CD8-positive, alpha-beta memory T cell (primary cell): ENCODE measurements at places on chromosomes 16 and 17.

DNA sequence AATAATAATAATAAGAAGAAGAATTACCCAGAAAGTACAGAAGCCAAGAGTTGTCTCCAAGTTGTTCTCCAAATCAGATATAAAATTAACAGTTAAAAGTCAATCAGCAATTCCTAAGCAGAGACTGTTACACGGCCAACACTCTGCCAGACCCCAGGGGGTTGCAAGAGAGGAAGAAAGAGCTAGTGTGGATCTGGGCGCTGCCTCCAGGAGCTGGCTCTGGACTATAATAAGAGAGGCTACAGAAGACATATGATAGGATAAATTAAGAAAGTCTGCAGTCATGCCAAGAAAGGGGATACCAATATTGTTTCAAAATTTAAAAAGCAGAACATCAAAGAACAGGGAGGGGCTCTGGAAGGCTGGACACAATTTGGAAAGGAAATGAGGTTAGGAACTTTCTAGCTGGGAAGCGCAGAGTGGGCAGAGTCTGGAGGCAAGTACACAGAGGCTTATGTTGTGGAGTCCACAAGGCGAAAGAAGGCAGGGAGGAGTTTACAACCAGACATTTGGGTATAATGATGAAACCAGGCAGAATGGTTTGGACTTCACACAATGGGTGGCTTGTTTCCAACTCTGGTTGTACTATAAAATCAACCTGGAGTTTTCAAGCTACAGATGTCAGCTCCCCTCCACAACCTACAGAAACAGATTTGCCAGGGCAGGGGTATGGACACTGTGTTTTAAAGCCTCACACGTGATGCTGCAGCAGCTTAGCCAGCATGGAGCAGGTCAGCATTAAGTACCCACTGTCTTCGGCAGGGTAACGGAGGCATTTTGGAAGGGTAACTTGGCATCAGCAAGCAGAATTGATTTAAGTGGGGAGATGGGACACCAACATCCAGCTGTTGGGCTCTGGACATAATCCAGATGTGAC, 49.4 kb downstream of the SLC39A11 start:
- no peak for DNase-seq

GRCh38 chr17:28702026-28702751, 9.5 kb downstream of the PROCA1 start:
- no peak for DNase-seq

DNA sequence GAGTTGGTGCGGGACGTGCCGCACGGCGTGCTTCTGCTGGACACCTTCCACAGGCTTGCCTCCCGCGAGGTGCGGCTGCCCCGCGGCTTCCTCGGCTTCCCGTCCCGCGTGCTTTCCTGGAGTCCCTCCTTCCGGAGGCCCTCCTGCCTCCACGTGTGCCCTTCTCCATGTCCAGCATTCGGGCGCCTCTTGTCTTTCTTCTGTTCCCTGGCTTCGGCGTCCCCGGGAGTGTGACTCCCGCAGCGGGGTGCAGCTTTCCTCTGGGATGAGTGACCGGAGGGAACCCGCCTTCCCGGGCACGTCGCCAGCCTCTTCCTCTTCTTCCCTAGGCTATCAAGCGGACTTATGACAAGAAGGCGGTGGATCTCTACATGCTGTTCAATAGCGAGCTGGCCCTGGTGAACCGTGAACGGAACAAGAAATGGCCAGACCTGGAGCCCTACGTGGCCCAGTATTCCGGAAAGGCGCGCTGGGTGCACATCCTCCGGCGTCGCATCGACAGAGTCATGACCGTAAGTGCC, 23.0 kb downstream of the DNAH2 start:
- no peak for DNase-seq

- no peak for DNase-seq
Measured at GRCh38 chr16:6104428-6104827, 1006.8 kb upstream of the EEF2KMT start.

DNA sequence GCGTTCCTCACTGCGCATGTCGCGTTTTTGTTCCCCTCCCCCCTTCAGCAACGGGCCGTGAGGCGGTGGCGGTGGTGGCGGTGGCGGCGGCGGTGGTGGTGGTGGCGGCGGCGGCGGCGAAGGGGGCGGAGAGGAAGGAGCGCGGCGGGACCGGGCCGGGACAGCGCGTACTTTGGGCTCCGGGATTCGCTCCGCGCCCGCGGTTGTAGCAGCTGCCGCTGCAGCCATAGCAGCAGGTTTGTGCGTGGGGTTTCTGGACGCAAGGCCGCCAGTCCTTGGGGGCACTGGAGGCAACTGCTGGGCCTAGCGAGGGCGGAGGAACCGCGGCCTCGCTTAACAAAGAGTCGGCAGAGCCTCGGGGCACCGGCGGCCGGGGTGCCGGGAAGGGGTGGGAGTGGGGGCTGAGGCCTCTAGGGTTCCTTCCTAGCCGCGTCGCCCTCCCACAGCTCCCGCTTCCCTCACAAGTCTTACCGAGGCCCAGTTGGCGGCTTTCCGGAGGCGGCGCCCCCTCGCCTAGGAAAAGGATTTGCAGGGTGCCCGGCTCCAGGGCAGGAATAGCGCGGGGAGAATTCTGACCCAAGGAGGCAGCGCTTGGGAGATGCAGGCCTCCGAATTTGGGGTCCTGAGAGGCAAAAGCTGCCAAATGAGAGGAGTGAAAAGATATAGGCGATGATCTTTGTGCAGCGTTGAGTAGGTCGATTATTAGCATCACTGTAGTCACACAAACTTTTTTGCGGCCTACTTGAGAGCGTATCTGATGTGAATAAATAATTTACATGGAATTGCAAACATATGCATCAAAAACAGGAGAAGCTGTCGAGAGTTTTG, at the start of gene DDX42:
Gene DDX42 (plus strand): TSS at position 30 of the 828 bp plus-strand sequence. CDS start 12,880 bp downstream, outside the sequence.
- no peak for DNase-seq

DNA sequence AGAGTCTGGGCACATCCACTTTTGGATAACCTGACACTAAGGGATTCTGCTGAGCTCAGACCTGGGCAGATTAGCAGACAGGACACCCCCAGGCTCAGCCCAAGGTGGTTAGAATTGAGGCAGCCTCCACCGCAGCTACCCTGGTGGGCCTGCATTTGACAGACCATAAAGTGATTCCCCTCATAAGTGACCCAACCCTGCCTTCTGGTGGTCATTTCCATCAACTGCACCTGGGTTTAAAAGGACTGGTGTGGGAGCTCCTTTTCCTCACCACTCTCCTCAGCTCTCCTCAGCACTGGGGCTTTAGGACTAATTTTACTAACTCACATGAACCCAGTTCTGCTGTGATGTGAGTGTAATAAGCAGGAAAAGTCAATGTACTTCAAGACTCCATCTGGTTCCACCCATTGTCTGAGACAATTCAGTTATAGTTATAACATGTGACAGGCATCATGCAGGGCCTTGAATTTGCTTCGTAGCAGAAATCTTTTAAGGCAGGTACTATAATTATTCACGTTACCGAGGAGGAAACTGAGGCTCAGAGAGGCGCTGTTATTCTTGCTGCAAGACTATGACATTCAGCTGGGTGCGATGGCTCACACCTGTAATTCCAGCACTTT, 42.5 kb downstream of the MYH3 start:
- no peak for DNase-seq

DNA sequence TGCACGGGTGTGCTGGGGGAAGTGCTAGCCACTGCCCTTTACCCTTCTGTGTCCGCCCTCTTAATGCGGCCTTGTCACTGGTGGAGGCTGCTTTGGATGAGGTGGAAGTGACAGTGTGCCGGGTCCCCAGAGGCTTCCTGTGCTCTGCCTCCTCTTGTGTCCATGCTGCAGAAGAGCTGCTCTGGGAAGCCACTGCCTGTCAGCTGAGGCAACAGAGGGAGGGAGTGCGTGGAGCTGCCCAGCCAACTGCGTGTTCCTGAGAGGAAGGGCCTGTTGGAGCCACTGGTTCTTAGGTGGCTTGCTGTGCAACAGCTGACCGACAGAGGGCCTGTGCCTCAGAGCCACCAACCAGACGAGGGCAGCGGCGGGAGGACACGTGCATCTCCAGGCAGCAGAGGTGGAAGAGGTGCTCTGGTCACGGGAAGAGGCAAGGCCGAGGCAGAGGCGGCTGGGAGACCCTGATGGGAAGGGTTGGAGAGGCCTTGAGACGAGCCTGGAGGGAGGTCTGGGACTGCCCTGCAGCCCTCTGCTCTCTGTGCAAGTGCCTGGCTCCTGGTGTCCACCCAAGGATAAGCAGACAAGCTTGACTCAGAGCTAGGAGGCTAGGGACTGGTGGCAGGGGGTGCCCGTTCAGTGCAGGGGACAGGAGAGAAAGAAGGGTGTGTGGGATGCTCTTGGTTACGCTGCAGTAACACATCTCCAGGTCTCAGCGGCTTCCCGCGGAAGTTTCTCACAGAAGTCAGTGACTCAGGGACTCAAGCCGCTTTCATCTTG, 25.4 kb downstream of the B9D1 start:
- DNase-seq: no peak

GRCh38 chr17:35188111-35188510, 6.1 kb downstream of the SLC35G3 start:
- DNase-seq: no peak

DNA sequence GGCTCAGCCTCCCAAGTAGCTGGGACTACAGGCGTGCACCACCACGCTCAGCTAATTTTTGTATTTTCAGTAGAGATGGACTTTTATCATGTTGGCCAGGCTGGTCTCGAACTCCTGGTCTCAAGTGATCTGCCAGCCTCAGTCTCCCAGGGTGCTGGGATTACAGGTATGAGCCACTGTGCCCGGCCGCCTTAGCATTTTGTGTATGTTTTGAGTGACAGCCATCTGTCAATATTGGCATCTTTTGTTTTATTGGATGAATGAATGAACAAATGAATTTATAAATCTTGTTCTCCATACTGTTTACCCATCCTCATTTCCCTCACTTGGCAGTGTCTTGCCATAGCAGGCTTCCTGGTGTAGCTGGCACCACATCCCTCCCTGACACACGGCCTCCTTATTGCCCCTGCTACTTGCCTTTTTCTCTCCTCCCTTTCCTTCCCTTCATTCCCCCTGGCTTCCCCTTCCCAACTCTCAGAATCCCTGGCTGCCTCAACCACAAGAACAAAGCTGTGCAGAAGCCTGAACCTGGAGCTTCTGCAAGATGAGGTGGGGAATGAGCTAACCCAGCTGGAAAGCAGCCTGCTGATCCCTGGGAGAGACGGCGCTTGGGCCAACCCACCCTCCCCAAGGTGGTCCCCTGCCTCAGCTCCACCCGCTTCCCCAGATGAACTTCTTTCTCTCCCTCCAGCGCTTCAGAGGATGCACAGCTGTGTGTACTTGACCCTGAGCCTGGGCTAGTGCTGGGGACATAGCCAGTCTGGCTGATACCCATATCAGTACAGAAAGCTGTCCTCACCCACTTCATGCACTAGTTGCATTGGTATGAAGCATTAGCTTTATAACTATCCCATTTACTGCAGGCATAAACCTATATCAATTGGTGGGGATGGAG, 34.3 kb downstream of the WNT9B start:
- DNase-seq: no peak

- DNase-seq: no peak
Measured at GRCh38 chr16:73912281-73912680, 384.3 kb upstream of the PSMD7 start.

DNA sequence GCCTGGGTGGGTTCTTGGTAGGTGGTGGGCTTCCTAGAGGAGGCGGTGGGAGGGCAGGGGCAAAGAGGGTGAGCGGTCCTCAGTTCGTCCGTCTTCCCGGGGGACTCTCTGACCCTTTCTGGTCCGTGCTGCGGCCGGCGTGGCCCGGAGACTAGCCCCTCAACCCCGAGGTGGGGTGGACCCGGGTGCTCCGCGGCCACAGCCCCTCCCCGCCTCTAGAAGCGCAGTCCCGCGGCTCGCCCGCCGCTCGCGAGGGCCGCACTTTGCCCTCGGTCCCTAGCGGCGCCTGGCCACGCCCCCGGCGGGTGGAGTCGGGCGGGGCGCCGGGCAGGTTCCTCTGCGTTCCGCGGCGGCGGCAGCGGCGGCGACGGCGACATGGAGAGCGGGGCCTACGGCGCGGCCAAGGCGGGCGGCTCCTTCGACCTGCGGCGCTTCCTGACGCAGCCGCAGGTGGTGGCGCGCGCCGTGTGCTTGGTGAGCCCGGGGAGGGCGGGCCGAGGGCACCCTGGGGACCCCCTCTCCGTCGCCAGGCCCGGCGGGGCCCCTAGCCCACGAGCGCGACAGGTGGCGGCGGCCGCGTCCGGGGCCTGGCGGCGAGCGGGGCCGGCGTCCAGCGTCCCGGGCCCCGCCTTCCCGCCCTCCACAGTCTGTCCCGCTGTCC, at the start of gene SYNGR2:
Gene SYNGR2 (plus strand): TSS at position 340 of the 661 bp plus-strand sequence. CDS start 36 bp downstream, at position 376.
- peak; percentile 80 for DNase-seq

DNA sequence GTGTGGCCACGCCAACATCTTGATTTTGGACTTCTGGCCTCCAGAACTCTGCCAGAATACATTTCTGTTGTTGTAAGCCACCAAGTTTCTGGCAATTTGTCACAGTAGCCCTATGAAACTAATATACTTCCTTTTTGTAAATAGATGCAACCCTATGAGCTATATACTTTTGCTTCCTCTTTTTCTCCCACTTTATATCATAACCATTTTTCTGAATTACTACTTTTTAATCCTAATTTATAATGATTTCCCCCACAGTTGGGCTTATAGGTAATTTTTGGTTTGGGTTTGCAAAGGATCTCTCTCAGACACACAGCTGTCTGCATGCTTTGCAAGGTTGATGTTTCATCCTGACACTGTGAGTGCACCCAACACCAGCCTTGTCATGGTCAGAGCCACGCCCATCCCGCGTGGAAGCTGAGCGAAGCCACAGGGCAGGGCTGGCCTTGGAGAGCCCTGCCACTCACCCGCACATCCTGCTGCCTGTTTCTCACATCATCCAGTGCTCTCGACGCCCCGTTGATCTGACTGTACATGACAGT, 5.8 kb downstream of the TRIM25 start:
- DNase-seq: peak; percentile 19

GRCh38 chr17:35022536-35023063, 40.9 kb downstream of the RFFL start:
- DNase-seq: peak; percentile 60

DNA sequence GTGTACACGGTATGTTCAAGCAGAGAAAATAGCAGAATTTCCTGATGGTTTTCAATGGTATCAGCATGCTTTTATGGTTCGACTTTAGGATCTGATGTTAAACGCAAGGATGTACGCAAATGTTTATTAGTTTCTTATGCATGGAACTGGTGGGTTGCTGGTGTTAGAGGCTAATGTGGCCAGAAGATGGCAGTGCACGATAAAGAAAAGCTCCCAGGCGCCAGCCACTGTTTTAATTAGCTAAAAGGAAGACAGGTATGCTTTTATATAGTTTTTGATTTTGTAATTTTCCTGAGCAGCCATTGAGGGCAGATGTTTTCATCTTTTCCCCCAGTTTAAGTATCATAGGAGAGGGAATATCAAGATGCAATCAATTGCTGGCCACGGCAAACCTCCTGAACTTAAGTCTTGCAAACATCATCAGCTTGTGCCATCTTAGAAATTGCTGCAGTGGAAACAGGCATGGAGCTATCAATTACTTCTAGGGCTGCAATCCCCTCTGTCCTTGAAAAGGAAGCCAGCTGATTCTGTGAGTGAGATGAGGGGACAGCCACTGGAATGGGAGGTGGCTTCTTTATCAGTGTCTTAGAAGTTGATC, 648.5 kb upstream of the RBFOX1 start:
- no peak for DNase-seq

- DNase-seq: no peak
Measured at GRCh38 chr16:54239456-54239855, 47.1 kb downstream of the IRX3 start.

GRCh38 chr17:2267354-2267753, 36.2 kb downstream of the SMG6 start:
- DNase-seq: no peak
